ENCODE measurements at places on chromosomes 4 and X.

GRCh38 chr4:85368932-85369331, 106.0 kb upstream of the ARHGAP24 start:
- no peak for DNase-seq

DNA sequence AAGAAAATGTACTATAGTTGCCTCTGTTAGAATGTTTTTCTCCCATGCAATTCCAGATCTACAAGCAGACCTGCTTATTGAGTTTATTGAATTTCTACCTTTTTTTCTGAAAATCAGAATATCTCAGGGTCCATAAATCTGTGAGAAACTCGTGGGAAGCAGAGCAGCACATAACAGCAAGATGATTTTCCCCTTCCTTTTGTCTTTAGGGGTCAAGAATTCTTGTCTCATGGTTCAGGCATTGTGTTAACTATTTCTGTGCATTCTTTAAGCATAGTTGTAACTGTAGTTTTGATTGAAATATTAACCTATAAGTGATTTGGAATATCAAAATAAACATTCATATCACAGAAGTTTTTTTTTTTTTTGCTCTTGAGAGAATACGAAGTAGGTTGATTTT, 11.4 kb downstream of the EDNRA start:
- no peak for DNase-seq

GRCh38 chr4:61762722-61763627, 562.8 kb downstream of the ADGRL3 start:
- no peak for DNase-seq

DNA sequence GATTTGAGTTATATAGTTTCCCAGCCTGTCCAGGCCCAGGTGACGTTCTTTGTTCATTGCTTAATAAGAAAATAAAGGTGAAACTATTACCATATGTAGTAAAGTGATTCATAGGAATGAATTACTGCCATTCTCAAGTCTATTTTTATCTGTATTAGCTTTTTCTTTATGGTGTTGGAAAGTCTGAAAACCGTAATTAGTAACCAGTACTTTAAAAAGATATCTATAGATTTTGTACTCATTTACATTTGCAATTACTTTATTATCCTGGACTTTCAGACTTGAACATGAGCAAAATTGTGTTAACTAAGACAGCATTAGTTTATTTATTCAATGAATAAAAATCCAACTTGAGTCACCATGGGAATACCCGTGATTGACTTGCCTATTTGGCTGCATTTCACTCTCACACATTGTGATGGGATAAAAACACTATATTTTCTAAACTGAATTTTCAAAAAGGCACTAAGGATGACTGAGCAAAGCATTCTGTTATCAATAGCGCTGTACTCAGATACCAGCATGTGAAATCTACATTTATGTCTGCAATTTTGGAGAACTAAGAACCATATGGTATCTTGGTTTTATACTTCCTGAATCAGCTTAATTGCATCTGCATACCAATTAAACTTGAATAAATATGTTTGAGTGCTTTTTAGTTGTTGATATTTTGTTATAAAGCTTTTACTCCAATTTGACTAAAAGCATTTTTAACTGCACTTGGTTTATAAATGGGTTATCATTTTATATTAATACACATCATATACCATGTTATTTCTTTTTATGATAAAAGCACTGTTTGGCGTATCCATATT, 154.6 kb downstream of the CCSER1 start:
- no peak for DNase-seq

DNA sequence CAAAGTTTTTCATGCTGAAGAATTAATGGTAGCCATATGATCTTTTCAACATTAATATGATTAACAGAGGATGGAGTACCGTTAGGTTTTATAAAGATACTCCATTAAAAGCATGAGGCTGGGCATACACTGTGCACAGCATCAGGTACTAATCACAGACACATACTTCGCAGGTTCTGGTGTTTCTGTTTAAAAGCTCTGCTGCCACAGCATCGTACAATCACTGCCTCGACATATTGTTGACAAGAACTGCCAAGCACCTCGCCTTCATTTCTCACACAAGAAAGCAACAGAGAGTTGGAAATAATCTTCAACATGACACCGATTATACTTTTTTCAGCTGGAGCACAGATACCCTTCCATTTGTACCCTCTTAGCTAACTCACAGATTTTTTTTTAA, 753.4 kb upstream of the FAM241A start:
- DNase-seq: no peak

DNA sequence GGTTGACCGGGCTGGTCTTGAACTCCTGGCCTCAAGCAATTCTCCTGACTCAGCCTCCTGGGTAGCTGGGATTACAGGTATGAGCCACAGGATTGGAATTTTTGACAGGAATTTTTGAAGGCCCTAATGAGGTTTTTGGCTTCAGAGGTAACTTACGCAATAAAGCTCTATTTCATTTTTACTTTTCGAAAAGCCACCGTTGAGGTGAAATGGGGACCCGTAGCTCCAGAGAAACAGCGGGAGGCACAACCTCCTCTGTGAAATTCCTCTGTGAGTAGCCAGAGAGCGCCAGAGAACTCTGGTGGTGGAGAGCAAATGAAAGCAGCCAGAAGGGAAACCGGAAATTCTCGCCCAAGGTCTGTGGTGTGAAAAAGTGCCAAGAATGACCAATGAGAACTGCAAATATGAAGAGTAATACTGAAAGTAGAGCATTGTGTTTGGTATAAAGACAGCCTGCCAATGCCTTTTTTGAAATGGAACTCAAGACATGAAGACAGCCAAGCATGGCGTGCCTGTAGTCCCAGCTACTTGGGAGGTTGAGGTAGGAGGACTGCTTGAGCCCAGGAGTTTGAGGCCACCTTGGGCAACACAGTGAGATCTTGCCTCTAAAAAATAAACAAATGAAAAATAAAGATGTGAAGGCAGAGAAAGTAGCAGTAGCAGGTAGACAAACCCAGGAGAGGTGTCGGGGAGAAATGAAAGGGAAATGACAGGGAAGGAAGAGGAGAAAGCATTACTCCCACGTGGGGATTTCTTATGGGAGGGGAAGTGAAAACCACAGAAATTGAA, 33.0 kb upstream of the TMEM131L start:
- DNase-seq: peak; percentile 41

GRCh38 chrX:34560180-34560579, 96.9 kb downstream of the TMEM47 start:
- no peak for DNase-seq

GRCh38 chr4:153274967-153275366, 69.5 kb upstream of the MND1 start:
- no peak for DNase-seq

- no peak for DNase-seq
Measured at GRCh38 chr4:33369446-33369845, 2649.3 kb downstream of the PCDH7 start.

DNA sequence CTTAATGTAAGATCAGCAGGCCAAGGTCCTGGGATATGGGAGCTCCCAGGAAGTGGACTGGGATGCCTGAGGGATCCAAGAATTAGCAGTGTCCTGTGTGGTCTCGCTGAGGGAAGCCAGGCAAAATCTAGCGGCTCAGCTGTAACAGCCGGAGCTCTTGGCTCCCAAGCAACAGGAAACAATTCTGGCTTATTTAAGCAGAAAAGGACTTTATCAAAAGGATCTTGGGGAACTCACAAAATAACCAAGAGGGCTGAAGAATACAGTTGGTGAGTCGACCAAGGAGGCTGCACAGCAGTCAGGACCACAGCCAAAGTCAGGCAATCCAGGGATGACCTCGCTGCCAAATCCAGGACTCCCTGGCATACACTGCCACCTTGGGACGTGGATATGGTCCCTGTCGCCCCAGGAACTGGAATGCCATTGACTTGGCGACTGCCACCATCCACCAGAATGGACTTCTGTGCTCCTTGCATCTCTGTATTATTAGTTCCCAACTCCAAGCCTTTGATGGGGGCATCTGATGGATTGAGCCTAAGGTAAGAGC, 165.3 kb upstream of the BCOR start:
- DNase-seq: no peak

GRCh38 chr4:165827018-165827417, 46.0 kb upstream of the TLL1 start:
- DNase-seq: no peak

GRCh38 chr4:180150818-180151217, 2092.4 kb upstream of the TENM3 start:
- no peak for DNase-seq

- DNase-seq: peak; percentile 1
Measured at GRCh38 chrX:54891573-54891972, 29.1 kb upstream of the TRO start.

GRCh38 chr4:67699603-67700002, 1.4 kb downstream of the UBA6 start:
- no peak for DNase-seq
